ENCODE measurements at places on chromosomes 4 and X.

- no peak for DNase-seq
Observed at GRCh38 chr4:68372588-68372987, 22.7 kb upstream of the YTHDC1 start.

- DNase-seq, result no peak
Observed at GRCh38 chr4:39812500-39812899, 114.6 kb downstream of the UBE2K start.

DNA sequence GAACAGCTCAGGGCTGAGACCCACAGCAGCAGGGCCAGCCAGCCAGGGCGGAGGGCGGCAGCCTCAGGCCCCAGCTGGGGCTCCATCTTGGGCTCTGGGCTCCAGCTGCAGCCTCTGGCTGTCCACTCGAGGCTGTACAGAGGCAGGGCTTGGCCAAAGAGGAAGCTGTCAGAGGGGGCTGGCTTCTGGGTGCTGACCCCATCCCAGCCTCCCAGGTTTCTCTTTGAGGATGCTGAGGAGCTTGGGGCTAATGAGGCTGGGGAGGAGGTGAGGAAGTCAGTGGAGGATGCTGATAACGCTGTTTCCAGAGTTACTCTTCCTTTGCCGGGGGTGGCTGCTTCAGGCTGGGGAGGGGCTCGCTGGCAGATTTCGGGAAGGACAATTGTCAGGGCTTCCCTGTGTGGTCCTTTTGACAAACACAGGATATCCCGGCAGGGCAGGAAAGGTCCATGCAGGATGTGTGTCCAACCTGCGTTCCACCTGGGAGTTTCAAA is at the start of gene DIPK2B:
TSS of gene DIPK2B (minus strand) at position 136 of the 494 bp plus-strand sequence. CDS start at position 86, 50 bp downstream.
- DNase-seq, result no peak

DNA sequence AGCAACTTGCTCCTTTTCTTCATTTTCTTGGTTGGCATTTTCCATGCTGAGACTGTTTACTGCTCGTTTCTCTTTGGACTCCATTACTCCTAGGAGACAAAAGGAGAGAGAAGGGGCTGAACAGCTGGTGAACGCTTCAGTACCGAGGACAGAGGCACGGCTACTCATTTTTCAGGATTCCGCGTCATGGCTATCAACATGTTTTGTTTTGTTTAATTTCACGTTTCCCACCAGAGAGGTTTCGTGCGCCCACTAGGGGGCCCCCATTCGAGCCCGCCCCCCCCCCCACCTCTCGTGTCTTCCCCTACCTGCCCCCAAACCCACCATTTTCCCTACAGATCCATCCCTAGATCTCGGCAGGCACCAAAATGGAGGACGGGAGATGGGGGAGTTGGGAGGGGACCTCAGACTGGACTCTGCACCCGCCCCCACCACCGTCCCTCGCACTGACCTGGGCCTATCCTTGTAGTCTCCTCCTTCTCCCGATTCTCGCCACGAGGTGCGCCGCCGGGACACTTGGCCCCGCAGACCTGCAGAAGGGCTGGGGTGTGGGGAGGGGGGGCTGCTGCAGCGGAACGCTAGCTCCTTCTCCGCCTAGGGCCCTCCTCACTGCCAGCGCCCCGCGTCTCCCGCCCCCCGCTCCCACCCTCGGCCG is 653 bp downstream of the BEX1 start:
- peak; percentile 35 for DNase-seq

DNA sequence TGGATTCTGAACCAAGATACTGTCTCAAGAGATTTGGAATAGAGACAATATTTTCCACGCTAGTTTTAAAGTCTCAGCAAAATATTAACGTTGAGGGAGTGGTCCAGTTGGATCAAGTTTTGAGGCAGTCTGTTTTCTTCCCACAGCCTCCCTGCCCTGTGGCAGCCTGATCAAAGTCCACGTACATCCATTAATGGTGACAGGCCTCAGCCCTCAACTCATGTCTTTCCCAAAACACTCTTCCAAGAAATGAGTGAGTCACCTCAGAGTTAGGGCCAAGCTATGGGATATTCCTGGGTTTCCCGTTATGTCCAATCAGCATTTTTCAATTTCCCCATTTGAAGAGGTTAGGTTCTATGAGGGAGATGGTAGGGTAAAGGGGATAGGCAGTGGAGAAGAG is 28.5 kb downstream of the EGFL6 start:
- DNase-seq, result no peak

GRCh38 chr4:151228189-151229119 is 48.5 kb upstream of the PRSS48 start:
- no peak for DNase-seq

DNA sequence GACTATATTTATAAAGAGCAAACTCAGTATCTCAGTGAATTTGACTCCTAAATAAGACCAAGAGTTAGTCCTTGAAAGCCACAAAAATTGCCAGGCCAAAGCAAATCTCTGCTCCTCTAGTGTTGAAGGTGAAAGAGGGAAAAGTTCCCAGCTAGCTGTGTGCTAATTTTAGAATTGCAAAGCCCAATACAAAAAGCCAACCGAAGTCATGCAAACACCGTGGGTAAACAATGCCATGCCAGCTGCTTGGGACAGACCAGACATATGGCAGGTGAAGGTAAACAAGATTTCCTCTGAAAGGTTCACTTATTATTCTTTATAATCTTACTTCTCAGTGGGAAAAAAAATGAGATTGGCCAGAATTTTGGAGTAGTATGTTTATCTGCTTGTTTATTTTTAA is 80.5 kb upstream of the LNX1 start:
- DNase-seq, result peak; percentile 29

DNA sequence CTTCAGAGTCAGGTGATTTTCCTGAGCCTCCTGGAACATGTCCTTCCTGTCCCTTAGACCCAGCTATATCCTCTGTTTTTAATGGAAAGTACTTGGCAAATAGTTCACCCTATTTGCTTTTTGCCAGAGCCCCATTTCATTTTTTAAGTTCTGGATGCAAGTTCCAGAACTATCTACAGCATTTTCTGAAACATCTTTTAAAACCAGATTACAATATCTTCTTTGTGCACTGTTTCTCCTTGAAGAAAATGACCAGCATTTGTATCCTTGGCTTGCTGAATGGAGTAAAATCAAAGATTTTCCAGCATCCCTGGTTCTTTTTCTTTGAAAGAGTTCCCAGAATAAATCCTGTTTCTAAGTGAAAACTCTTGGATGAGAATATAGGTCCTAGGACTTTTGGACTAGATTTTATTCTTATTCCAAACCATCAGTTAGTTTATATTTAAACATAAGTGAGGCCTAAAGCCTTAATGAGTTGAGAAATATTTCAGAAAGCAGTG is 224.3 kb downstream of the ANK2 start:
- no peak for DNase-seq

DNA sequence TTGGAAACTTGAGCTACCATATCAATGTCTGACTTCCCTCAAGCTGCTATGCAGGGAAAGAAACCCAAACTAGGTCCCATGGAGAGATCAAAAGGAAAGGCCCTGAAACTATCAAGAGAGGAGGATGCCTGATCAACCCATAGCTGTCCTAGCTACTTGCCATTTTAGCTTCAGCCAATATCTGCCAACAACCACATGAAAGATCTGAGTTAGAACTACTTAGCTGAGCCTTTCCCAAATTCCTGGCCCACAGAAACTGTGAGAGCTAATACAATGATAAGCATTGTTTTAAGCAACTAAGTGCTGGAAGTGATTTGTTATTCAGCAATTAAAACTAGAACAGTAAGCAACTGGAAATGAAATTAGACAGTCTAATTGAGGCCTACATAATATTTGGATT is 6.3 kb upstream of the ARHGEF38 start:
- no peak for DNase-seq

- DNase-seq, result no peak
Observed at GRCh38 chr4:183082053-183082452, 17.0 kb upstream of the WWC2 start.

DNA sequence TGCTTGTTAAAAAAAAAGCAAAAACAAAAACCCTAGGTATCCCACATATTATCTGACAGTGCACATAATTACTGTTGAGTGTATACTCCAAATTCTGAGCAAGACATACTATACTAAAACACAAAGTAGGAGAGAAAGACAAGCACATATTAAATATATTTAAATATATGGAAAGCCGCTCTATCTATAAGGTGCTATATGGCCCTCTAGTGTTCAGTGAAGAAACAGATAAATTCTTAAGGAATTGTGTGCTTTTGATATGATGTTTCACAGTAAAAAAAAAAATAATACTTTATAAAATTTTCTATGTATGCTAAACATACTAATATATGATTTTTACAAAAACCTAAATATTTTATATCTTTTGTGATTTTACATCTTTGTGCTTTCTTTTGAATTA is 137.8 kb downstream of the FBXW7 start:
- peak; percentile 9 for DNase-seq

- DNase-seq, result no peak
Observed at GRCh38 chr4:16082041-16082425, 1.8 kb downstream of the PROM1 start.

- no peak for DNase-seq
Observed at GRCh38 chrX:107701493-107702121, 73.3 kb downstream of the PRPS1 start.

DNA sequence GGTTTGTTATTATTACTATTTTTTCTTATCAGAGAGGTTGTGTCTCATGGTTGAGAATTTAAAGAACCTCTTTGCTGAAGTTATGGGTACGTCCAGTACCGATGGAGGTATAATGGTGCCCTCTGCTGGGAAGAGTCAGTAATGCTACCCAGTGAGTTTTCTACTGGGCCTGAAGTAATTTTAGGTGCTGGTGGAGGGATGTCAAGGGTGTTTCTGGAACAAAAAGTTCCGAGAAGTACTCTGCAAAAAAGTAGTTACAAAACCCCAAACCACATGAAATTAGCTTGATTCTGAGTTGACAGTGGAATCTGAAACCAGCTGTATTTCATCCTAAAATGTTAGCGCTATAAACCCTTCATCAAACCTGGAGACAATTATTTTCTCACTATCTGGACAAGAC is 102.5 kb upstream of the MID1 start:
- peak; percentile 19 for DNase-seq

- no peak for DNase-seq
Observed at GRCh38 chr4:15873117-15873516, 65.4 kb downstream of the FGFBP1 start.

DNA sequence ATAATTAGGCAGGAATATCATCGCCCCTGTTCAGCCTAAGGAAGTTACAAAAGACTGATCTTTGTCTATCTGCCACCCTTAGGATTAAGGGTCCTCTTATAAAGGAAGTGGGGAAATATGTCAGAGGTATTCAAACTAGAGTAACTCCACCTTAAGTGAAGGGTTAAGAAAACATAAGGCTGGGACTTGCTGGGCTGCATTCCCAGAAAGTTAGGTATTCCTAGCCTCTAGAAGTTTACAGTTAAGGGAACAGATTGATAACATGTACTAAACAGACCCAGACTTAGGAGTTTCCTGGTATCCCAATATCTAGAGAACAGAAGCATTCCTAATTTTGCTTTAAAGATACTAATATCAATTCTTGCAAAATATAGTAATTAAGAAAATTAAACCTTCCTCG is 6.0 kb downstream of the CXCL2 start:
- no peak for DNase-seq

DNA sequence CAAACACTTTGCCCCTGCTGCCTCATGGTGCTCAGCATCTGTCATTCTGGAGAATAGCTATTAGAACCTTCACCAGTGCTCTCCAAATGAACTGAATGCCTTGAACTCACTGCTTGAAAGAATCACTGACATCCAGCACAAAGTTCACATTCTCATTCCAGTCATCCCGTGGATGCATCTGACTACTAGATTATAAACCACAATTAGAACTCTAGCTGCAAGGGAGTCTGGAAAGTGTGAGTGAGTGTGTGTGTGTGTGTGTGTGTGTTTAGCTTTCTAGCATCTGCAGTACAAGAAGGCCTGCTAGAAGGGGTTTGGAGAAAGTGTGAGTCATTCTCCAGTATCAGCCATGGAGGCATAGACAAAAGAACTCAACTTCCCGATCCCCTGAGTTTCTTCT is 71.3 kb upstream of the DYNLT3 start:
- DNase-seq, result no peak

DNA sequence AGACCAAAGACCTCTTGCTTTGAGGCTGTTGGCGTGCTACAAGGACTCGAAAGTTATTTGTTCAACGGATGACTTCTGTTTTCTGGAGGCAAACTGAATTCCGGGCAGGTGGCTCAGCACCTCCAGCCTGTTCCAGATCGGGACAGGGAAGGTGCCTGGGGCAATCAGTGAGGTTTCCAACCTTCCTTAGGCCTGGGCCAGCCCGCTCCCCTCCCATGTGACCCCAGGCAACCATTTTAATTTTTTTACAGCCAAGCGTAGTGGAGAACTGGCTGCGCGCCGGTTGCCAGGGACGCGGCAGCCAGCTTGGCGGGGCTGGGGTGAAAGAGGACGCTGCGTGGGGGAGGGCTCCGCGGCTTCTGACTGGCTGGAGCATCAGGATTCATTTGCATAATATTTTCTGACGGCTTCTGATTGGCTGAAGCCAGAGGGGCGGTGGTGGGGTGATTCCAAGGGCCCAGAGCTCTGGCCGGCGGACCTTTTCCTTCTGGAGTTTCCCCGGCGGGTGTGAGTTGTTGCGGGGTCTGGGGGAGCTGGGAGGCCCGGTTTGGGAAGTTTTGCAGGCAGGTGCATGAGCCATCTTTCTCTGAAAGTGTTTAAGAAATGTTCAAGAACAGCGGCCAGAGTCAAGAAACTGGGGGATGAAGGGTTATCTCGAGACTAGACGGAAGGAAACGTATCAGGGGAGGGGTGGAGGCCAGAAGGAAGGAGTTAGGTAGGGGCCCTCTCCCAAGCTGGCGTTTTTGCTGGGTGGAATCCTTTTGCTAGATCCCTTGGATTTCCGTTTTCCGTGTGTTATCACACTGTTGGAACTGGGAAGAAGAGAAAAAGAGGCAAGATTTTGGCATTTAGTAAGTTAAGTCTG is at the start of gene MID1IP1:
TSS of gene MID1IP1 (plus strand) at position 479 of the 865 bp plus-strand sequence. CDS start 3,488 bp downstream, outside the sequence.
- DNase-seq, result peak; percentile 88

GRCh38 chr4:119321921-119322687 is at the start of gene FABP2:
Gene FABP2, minus strand, starts transcription at chr4:119322138. Its CDS starts 36 bp downstream, at chr4:119322102.
- DNase-seq, result no peak

GRCh38 chr4:25065932-25066590 is 35.3 kb upstream of the LGI2 start:
- no peak for DNase-seq

DNA sequence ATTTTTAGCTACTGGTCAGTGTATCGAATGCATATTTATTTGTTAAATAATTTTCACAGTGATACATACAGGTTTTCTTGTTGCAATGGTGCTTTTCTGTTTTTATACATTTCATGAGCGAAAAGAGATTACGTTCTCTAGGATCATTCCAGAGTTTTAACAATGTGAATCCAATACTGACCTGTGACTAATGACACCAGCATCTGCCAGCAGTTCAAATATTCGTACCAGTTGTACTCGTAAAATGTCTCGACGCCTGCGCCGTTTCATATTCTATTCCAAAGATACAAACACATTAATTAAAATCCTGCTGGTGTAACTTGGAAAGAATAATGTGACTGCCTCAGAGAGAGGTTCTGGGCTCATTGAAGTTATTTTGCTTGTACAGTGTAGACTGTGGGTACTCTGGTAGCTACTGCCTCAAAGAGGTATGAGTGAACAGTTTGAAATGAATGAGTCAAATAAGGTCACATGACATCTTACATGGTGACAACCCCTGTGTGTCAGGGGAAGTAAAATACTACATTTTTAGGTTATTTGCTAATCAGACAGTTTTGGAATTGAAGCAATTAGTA is 80.7 kb downstream of the ZAR1 start:
- no peak for DNase-seq

Measured in NCI-H748 treated with DMSO at 0.1 percent for 48 hours (cell line).